Skin of body (tissue), 3 donors: ENCODE measurements at places on chromosomes 1 and 21. TPM values are rescaled to one million over a fixed set of nuclear protein-coding genes. Genes with fewer than 3 reads are reported as not detected.
A peak's percentile ranks its signal among the peaks of the same experiment; 100 is the strongest.

- DNase-seq, result no peak
Observed at GRCh38 chr1:18118491-18118890, 10.9 kb downstream of the IGSF21 start.

DNA sequence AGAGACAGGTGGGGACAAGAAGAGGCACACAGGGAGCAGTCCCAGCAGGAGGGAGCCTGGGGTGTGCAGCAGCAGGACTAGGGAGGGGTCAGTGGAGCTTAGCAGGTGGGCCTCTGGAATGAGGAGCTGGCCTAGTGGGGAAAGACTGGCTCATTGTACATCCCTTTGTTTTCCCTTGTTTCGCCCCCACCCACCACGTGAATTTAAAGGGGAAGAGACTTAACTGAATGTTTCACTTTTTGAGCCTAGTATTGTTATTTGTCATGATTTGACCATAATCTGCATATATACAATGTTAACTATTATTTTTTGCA is 181.7 kb downstream of the DHRS3 start:
- DNase-seq, result no peak

GRCh38 chr1:206050655-206051235 is 2.2 kb upstream of the RHEX start:
- DNase-seq, result no peak

- DNase-seq, result no peak
Observed at GRCh38 chr1:208540724-208541123, 296.5 kb upstream of the PLXNA2 start.

- no peak for DNase-seq
Observed at GRCh38 chr1:6534248-6534822, 20.0 kb downstream of the NOL9 start.

DNA sequence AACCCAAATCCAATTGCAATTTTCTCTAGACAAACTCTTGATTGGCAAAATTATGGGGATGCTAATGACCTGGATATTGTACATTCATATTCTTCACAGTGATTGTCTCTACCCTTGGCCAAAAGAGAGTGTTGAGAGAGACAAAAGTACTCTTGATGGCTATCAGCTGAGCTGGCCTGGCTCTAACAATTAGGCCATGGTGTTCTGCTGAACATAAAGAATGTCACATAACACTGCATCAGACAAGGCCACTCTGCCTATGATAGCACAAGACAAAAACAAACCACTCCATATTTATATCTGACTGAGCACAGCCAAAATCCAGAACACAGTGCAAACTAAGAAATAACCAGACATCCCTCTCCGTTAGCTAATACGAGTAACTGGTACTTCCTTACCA is 101.7 kb downstream of the ADAMTS1 start:
- DNase-seq, result no peak

GRCh38 chr21:18877917-18878316 is 474.3 kb upstream of the TMPRSS15 start:
- peak; percentile 2 for DNase-seq

DNA sequence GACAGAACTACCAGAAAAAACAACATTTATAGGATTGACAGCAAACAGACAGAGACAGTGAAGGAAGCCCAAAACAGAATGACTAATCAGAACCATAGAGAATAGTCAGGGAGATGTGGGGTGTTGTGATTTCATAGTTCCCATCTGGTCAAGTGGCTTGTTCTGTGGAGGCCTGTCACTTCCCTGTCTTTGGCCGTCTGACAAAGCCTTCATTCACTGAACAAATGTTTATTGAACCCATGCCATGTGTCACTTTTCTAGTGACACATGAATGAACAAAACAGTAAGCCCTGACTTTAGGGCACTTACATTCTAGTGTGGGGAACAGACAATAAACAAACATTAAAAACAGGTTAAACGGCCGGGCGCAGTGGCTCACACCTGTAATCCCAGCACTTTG is 3.2 kb upstream of the SRRM1 start:
- no peak for DNase-seq

DNA sequence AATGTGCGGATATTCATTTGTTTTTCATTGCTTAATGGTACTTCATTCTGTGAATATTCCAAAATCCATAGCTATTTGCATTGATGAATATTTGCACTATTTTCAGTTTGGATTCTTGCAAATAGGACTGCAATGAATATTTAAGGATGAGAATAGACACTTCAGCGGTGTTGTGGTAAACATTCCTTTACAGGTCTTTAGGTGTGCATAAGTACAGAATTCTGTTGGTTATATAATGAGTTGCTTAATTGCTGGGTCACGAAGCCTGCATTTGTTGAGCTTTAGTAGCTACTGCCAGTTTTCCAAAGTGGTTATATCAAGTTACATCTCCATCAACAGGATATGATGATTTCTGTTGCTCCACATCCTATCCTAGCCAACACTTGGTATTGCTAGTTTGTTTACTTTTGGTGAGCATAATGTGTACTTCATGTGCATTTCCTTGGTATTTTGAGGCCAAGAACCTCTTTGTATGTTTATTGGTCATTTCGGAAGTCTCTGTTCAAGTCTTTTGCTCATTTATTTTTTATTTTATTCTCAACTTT is 64.2 kb upstream of the CYYR1 start:
- DNase-seq, result no peak

GRCh38 chr1:93177991-93178390 is 2.2 kb downstream of the TMED5 start:
- no peak for DNase-seq

DNA sequence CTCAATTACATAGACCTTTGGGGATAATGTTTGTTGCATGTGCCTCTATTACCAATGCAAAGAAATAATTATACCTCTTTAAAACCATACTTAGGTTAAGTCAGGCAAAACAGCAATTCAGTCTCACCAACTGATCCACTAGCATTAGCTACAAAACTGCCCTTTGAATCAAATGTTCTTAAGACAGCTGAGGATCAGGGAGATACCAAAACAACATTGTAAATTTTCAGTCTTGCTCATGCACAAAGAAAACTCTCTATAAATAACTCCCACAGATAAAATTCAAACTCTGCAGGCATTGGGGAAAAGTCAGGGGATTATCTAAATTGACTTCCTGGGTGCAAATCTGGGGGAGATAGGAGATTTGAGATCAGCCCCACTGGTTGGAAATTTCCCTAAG is 100.9 kb upstream of the DPT start:
- DNase-seq, result no peak

- DNase-seq, result no peak
Observed at GRCh38 chr1:69459244-69459643, 108.5 kb upstream of the LRRC7 start.

DNA sequence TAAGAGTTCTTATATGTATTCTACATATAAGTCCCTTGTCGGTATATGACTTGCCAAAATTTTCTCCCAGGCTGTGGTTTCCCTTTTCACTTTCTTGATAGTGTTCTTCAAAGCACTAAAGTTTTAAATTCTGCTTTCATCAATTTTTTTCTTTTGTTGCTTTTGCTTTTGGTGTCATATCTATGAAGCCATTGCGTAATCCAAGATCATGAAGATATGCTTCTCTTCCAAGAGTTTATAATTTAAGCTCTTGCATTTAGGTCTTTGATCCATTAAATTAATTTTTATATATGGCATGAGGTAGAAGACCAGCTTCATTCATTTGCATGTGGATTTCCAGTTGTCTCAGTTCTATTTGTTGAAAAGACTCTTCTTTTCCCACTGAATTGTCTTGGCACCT is 22.2 kb downstream of the DESI2 start:
- no peak for DNase-seq

- DNase-seq, result no peak
Observed at GRCh38 chr1:231676487-231676886, 49.9 kb downstream of the DISC1 start.

- no peak for DNase-seq
Observed at GRCh38 chr1:91091812-91092211, 70.0 kb upstream of the ZNF644 start.

- DNase-seq, result peak; percentile 43
Observed at GRCh38 chr1:52142220-52143183, 613 bp downstream of the ZFYVE9 start.

DNA sequence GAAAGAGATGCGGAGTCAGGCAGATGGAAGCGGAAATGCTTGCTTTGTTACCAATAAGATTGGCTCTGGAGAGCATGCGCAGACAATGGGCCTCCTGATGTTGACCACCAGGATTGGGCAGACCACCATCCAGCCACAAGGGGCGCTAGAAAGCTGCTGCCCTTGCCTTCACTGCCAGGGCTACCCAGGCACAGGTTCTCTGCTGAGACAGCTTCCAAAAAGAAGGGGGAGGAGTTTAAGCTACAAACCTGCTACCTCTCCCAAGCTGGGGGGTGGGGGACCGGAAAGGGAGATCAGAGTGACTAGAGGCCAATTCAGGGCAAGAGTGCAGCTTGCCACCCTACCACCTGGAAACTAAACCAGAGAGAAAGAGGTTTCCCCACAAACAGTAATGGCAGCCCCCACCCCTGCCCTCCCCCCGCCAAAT is 369.7 kb downstream of the RRAGC start:
- no peak for DNase-seq

GRCh38 chr1:217472915-217473314 is 158.0 kb downstream of the GPATCH2 start:
- no peak for DNase-seq

DNA sequence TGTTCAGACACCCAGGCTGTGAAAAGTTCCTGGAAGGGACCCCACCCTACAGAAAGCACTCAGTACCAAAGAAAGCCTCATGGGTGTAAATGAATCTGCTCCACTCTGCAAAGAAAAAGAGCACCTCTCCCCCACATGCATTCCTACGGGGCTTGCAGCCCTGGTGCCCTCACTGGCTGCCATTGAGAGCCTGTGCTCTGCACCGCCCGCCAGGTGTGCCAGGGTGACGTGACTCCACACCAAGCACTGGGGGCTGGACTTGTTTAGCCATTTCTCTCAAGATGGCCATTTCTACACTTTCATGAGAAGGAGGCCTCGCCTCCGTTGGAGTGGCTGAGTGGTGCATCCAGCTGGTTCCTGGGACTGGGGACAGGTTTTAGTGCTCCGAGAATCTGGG is 380.5 kb upstream of the VAMP3 start:
- DNase-seq, result no peak

- DNase-seq, result no peak
Observed at GRCh38 chr1:162682013-162682419, 49.8 kb downstream of the DDR2 start.

DNA sequence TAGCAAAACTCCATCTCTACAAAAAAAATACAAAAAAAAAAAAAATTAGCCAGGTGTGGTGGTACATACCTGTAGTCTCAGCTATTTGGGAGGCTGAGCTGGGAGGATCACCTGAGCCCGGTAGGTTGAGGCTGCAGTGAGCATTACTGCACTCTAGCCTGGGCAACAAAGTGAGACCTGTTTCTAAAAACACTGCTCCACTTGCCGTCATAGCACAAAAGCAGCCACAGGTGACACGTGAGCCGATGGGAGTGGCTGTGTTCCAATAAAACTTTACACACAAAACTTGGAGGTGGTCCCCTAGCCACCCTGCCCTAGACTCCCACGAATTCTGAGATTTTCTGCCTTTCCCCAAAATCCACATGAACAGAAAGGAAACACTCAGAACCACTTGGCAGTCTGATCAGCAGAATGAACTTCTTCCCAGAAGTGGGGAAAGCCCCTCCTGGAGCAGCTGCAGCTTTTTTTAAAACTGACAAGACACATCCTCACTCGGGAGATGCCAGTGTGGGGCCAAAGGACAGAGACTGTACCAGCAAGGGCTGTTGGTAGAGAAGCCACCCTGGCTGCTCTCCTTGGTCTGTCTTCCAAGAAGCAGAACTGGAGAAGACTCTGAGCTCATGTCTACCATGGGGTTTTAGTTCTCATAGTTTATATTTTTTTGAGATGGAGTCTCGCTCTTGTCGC is 23.3 kb downstream of the PLEKHM2 start:
- no peak for DNase-seq

DNA sequence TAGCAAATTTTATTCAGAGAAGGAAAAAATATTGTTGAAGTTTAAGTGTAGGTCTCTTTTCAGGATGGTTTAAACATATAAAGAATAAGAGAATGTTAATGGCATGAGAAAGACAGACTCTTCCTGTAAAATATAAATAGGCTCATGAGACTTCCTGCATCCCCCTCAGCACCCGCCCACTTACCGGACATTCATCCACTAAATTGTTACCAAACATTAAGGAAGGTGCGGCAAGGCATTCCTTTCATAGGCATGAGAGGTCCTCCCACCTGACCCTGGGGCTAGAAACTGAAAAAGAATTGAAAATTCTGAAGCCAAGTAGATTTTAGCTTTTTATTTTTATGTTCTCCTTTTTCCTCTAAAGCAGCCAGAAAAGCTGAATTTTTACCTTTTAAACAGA is 10.6 kb upstream of the USP1 start:
- no peak for DNase-seq

- DNase-seq, result no peak
Observed at GRCh38 chr1:14321422-14321821, 277.1 kb upstream of the KAZN start.

The EPS15 gene
- 57.9 TPM for total RNA-seq

The FAM151A gene
- total RNA-seq, result not detected

The UBXN10 gene
- total RNA-seq, result 1.6 TPM

The OPTC gene
- total RNA-seq, result not detected

The NTNG1 gene
- total RNA-seq, result 9.1 TPM

The CFH gene
- 44.9 TPM for total RNA-seq

The CHIT1 gene
- 2.6 TPM for total RNA-seq

The TENT5C gene
- 42.5 TPM for total RNA-seq

The PROX1 gene
- 3.6 TPM for total RNA-seq

The C4BPB gene
- total RNA-seq, result 0.30 TPM

The NBPF10 gene
- total RNA-seq, result 4.1 TPM

The LRRC71 gene
- 0.20 TPM for total RNA-seq
